ENCODE measurements at places on chromosomes 2 and 18. TPM values are rescaled to one million over a fixed set of nuclear protein-coding genes. Genes with fewer than 3 reads are reported as not detected.

DNA sequence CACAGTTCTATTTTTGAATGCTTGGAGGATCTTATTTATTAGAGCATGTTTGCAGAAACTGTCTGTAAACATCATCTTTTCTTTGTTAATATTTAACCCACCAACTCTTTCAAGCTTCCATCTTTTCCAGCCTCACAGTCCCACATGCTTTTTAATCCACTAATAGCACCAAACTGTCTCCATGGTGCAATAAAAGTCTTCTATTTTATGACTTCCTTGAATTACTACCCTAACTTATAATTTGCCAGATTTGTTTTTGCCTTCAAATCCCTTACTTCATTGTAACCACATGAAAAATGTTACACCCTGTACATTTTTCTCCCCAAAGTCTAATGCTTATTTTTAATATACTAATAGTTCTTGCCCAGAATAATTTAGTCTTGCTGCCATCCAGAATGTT, 792.6 kb downstream of the PLCL1 start:
- no peaks in the 10 kb centered on the region for H3K4me1 ChIP-seq
- no peaks in the 10 kb centered on the region for H3K27me3 ChIP-seq
- H3K27ac ChIP-seq = no peak overlapping the region
- no peak overlapping the region for H3K4me3 ChIP-seq

Gene GPR17
- total RNA-seq = not detected

Gene IL1A
- 0.74 TPM for total RNA-seq

- no peak overlapping the region for H3K27ac ChIP-seq
- no peak for DNase-seq
- no peaks in the 10 kb centered on the region for H3K4me1 ChIP-seq
- no peak overlapping the region for H3K4me3 ChIP-seq
- no peaks in the 10 kb centered on the region for H3K36me3 ChIP-seq
Measured at GRCh38 chr2:235859651-235860050, 308.5 kb downstream of the GBX2 start.

Gene DSEL
- 20.6 TPM for total RNA-seq

DNA sequence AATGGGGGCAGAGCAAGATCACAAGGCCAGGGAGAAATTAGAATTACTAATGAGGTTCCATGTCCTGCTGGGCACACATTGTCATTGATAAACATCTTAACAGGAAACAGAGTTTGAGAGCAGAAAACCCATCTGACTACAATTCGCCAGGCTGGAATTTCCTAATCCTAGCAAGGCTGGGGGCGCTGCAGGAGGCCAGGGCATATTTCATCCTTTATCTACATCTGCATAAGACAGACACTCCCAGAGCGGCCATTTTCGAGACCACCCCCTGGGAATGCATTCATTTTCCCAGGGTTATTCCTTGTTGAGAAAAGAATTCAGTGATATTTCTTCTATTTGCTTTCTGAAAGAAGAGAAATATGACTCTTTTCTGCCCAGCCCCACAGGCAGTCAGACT, 152.7 kb downstream of the SUCLG1 start:
- no peaks in the 10 kb centered on the region for H3K27me3 ChIP-seq
- no peaks in the 10 kb centered on the region for H3K36me3 ChIP-seq
- no peak overlapping the region for H3K4me3 ChIP-seq
- no peak for DNase-seq
- peaks cover 5% of the 10 kb centered on the region for H3K4me1 ChIP-seq
- no peak overlapping the region for H3K27ac ChIP-seq

Gene OBSL1
- total RNA-seq = 135 TPM

DNA sequence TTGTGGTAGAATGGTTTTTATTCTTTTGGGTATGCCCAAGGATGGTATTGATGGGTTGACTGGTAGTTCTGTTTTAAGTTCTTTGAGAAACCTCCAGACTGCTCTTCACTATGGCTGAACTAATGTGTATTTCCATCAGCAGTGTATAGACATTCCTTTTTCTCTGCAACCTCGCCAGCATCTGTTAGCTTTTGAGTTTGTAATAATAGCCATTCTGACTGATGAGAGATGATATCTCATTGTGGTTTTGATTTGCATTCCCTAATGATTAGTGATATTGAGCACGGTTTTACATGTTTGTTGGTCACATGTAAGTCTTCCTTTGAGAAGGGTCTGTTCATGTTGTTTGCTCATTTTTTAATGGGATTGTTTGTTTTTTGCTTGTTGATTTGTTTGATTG, 1348.7 kb upstream of the NXPH2 start:
- H3K36me3 ChIP-seq = no peaks in the 10 kb centered on the region
- H3K4me3 ChIP-seq = no peak overlapping the region
- no peaks in the 10 kb centered on the region for H3K4me1 ChIP-seq
- no peaks in the 10 kb centered on the region for H3K27me3 ChIP-seq
- no peak overlapping the region for H3K27ac ChIP-seq
- DNase-seq = no peak

- no peaks in the 10 kb centered on the region for H3K27me3 ChIP-seq
- H3K27ac ChIP-seq = no peak overlapping the region
- no peaks in the 10 kb centered on the region for H3K4me1 ChIP-seq
- H3K36me3 ChIP-seq = no peaks in the 10 kb centered on the region
Measured at GRCh38 chr18:68409576-68409975, 305.3 kb downstream of the TMX3 start.

GRCh38 chr2:33209976-33210375, 263.2 kb downstream of the LTBP1 start:
- H3K4me1 ChIP-seq = peaks cover 2% of the 10 kb centered on the region
- no peaks in the 10 kb centered on the region for H3K27me3 ChIP-seq
- H3K4me3 ChIP-seq = no peak overlapping the region
- H3K27ac ChIP-seq = no peak overlapping the region

- H3K36me3 ChIP-seq = no peaks in the 10 kb centered on the region
- no peak overlapping the region for H3K4me3 ChIP-seq
- H3K27ac ChIP-seq = no peak overlapping the region
Measured at GRCh38 chr2:138537170-138537915, 35.8 kb downstream of the SPOPL start.

DNA sequence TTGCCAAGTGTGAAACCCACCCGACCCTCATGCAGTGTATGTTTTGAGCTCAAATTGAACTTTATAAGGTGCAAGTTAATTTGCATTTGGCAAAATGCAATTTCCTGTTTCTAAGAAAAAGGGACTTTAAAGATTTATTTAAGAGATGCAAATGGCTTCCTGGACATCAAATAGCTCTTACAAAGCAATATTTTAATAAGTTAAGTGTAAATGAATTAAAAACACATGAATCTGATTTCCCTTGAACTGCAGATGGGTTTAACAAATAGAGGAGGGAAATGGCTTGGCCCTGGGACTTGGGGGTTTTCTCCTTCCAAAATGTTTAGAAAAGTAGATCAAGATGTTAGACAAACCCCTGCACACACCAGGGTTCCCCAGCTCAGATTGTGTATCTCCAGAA, 116.0 kb downstream of the EN1 start:
- no peak overlapping the region for H3K27ac ChIP-seq
- DNase-seq = no peak
- H3K4me1 ChIP-seq = no peaks in the 10 kb centered on the region
- H3K36me3 ChIP-seq = no peaks in the 10 kb centered on the region
- no peaks in the 10 kb centered on the region for H3K27me3 ChIP-seq

- H3K36me3 ChIP-seq = no peaks in the 10 kb centered on the region
- H3K4me1 ChIP-seq = no peaks in the 10 kb centered on the region
- no peak for DNase-seq
- H3K4me3 ChIP-seq = no peak overlapping the region
- H3K27me3 ChIP-seq = no peaks in the 10 kb centered on the region
Measured at GRCh38 chr18:57230861-57231585, 84.1 kb downstream of the BOD1L2 start.

DNA sequence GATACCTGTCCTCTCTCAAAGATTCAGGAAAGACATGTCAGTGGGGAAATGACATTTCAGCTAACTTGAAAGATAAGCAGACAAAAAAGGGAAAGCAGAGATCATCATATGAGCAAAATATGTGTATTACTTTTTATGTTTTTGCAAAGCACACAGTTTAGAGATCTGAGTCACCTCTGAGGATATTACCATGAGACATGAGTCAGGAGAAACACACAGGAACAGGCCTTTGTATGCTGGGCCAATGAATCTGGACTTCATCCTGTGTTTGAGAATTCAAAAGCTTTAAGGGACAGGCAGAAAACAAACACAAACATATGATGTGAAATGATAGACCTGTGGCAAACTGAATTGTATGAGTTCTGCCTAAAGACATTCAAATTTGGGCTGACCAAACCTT, 306.0 kb upstream of the EPC2 start:
- no peak for DNase-seq
- H3K4me1 ChIP-seq = no peaks in the 10 kb centered on the region
- H3K36me3 ChIP-seq = no peaks in the 10 kb centered on the region

DNA sequence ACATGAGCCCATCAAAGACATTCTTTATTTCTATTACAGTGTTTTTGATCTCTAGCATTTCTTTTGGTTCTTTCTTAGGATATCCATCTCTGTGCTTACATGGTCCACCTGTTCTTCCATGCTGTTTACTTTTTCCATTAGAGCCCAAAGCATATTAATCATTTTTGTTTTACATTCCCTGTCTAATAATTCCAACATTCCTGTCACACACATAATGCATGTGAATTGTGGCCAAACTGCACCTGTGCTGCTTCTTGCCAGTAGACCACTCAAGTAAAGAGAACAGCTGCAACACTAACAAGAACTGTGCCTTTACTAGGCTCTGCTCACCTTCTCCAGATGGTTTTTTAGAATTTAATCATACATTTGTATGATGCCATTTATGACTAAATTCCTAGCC, 103.0 kb downstream of the PTH2R start:
- H3K4me3 ChIP-seq = no peak overlapping the region
- H3K4me1 ChIP-seq = no peaks in the 10 kb centered on the region
- H3K27me3 ChIP-seq = no peaks in the 10 kb centered on the region
- no peaks in the 10 kb centered on the region for H3K36me3 ChIP-seq
- H3K27ac ChIP-seq = no peak overlapping the region

GRCh38 chr2:225013425-225014365, 28.6 kb downstream of the DOCK10 start:
- H3K4me3 ChIP-seq = no peak overlapping the region
- no peaks in the 10 kb centered on the region for H3K4me1 ChIP-seq
- no peak for DNase-seq
- H3K27me3 ChIP-seq = no peaks in the 10 kb centered on the region

Gene RGPD4
- total RNA-seq = 0.08 TPM

GRCh38 chr18:69002233-69002632, 204.4 kb downstream of the CCDC102B start:
- H3K4me3 ChIP-seq = no peak overlapping the region
- no peak for DNase-seq
- H3K36me3 ChIP-seq = no peaks in the 10 kb centered on the region
- no peaks in the 10 kb centered on the region for H3K27me3 ChIP-seq
- no peaks in the 10 kb centered on the region for H3K4me1 ChIP-seq

Gene CHRND
- not detected for total RNA-seq

DNA sequence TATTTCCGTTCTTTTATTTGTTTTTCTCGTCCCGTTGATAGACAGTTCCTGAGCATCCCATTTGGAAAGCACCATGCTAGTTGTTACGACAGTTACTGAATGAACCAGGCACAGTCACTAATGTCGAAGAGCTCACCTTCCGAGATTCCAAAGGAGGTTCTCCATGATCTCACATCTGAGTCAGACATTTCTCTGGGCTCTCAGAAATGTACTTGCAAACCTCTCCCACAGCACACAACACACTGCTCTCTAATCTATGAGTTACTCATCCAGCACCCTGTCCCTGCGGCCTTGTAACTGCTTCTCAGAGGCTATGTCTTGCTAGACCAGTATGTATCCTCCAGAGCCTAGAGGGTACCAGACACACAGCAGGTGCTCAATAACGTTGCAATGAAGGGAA, 174.7 kb downstream of the DNER start:
- H3K4me3 ChIP-seq = no peak overlapping the region
- no peaks in the 10 kb centered on the region for H3K27me3 ChIP-seq
- no peak for DNase-seq
- no peaks in the 10 kb centered on the region for H3K4me1 ChIP-seq
- H3K27ac ChIP-seq = no peak overlapping the region
- no peaks in the 10 kb centered on the region for H3K36me3 ChIP-seq

GRCh38 chr2:173232956-173233744, 121.5 kb upstream of the CDCA7 start:
- peaks cover 3% of the 10 kb centered on the region for H3K4me1 ChIP-seq
- 0 out of 2 replicates have a peak, but pooled peaks cover 6% of the 10 kb centered on the region for H3K36me3 ChIP-seq
- H3K4me3 ChIP-seq = no peak overlapping the region

Gene MATN3
- 9.7 TPM for total RNA-seq

Gene CNDP1
- not detected for total RNA-seq

GRCh38 chr2:203989521-203989920, 53.0 kb downstream of the ICOS start:
- no peaks in the 10 kb centered on the region for H3K27me3 ChIP-seq
- no peak overlapping the region for H3K4me3 ChIP-seq
- H3K4me1 ChIP-seq = no peaks in the 10 kb centered on the region
- no peak for DNase-seq

DNA sequence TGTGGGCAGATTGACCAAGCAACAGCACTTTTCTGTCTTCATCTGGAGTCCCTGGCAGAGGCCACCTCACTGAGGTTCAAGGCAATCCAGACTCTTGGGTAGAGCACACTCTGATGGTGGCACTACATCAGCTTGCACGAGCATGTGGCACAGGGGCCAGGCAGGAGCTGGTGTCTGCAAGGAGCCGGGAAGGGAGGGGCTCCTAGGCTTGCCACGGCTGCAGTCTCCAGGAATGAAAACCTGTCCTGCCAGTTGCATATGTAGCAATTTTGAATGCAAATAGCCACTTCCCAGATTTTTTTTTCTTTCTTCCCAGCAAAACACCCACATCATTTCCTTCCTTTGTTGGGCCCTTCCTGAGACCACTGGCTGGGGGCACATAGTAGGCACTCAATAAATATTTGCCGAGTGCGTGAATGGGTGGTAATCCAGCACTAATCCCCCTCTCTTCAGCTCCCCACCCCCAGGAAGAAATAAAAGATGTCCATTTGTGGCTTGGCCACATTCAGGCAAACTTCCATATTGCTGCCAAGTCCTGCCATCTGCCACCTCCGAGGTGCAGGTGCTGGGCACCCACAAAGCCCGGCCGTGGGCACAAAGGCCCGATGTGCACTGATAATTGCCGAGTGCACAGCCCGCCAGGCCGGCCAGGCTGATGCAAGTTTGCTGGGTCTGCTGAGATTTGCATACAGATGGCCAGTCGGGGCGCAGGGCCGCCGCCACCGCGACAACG, 72.4 kb downstream of the MYCN start:
- peak; percentile 66 for DNase-seq
- H3K27ac ChIP-seq = 0 out of 2 replicates have a peak overlapping the region, but pooled peaks have one; percentile 5
- H3K4me1 ChIP-seq = peaks cover 14% of the 10 kb centered on the region
- no peaks in the 10 kb centered on the region for H3K36me3 ChIP-seq
- H3K27me3 ChIP-seq = no peaks in the 10 kb centered on the region

Gene C2orf66
- not detected for total RNA-seq

GRCh38 chr2:35082072-35082471, 1273.5 kb upstream of the CRIM1 start:
- H3K4me1 ChIP-seq = no peaks in the 10 kb centered on the region
- no peaks in the 10 kb centered on the region for H3K36me3 ChIP-seq
- DNase-seq = no peak
- no peak overlapping the region for H3K4me3 ChIP-seq

DNA sequence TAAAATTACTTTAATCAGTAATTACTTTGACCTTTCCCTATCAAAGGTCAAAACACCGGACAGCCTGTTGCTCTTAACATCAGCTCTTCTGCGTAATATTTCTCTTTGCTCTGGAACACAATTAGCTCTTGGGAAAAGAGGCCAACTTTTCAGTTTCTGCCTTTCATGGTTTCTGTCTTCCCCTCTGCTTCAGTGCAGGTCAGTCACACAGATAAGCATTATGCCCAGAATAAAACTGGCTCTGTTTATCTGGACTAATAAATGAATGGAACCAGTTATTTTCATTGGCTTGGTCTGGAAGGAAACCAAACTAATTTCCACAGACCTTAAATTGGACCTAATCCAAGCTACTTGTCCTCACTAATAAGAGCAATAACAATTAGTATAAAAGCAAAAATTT, 26.2 kb upstream of the GALNT3 start:
- H3K4me3 ChIP-seq = no peak overlapping the region
- no peak for DNase-seq
- no peaks in the 10 kb centered on the region for H3K27me3 ChIP-seq
- no peaks in the 10 kb centered on the region for H3K4me1 ChIP-seq
- no peak overlapping the region for H3K27ac ChIP-seq

Measured in H1 (cell line).